ENCODE measurements at places on chromosomes 6 and 20.

GRCh38 chr6:43499028-43499815, 10.9 kb downstream of the LRRC73 start:
- no peak for DNase-seq

DNA sequence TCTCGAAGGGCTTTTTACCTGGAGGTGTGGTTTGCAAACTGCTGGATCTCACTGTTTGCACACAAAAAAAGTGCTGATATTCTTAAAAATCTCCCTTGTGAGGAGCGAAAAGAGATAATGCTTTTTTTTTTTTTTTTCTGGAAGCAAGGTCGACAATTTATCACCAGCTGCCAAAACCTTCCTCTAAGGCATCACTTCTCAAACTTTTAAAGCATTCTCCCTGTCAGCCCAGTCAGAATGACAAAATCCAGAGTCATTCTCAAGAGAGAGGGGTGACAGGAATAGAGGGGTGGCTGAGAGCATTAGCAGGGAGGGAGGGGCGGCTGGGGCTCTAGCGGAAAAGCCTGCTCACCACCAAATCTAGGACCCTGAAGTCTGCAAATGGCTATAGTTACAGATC, 137.2 kb upstream of the ARMC2 start:
- no peak for DNase-seq

GRCh38 chr6:34285448-34286164, 36.8 kb upstream of the SMIM29 start:
- DNase-seq = no peak

DNA sequence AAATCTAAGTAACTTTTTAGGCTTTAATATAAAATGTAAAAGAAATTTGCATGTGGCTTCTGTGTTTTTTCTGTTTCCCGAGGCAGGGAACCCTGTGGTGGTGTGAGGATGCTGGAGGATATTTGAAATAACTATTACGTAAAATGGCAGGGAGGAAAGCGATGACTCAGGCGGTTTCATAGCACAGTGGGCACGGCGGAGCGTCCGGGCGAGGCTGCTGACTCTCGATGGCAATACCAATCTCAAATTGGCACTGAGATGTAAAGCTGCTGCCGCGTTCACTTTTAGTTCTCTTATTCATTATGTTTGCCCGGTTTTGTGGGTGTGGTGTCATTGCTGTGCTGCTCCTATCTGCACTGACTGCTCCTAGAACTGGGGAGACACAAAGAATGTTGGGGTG, 254.3 kb downstream of the THBS2 start:
- DNase-seq = no peak

DNA sequence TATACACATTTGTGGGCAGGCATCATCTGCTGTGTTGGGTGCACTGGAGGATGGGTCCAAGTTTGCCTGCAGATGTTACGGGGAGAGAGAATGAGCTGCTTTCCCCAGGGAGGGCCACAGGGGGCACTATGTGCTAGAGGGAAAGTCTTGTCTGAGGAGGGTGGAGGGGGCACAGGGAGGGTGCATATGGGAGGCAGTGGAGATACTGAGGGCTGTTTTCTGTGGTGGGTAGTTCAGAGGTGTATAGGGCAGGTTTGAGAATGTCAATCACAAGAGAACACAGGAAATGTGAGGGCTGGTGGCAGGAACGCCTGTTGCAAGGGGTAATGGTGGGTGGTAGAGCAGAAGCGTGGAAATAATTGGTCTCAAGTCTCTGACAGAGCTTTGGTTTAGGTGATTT, 7.7 kb upstream of the PTPRA start:
- no peak for DNase-seq

GRCh38 chr6:167116109-167116837, 6.6 kb upstream of the CCR6 start:
- no peak for DNase-seq

GRCh38 chr6:165766457-165766856, 103.4 kb upstream of the PDE10A start:
- DNase-seq = no peak

- no peak for DNase-seq
These were observed 2.8 kb downstream of the SNRPC start for GRCh38 chr6:34760108-34760507.

- no peak for DNase-seq
These were observed 85.0 kb downstream of the FNDC1 start for GRCh38 chr6:159254186-159254585.

- no peak for DNase-seq
These were observed 31.8 kb upstream of the ZNF133 start for GRCh38 chr20:18256440-18257090.

GRCh38 chr20:31652917-31653396, 15.2 kb downstream of the COX4I2 start:
- no peak for DNase-seq

DNA sequence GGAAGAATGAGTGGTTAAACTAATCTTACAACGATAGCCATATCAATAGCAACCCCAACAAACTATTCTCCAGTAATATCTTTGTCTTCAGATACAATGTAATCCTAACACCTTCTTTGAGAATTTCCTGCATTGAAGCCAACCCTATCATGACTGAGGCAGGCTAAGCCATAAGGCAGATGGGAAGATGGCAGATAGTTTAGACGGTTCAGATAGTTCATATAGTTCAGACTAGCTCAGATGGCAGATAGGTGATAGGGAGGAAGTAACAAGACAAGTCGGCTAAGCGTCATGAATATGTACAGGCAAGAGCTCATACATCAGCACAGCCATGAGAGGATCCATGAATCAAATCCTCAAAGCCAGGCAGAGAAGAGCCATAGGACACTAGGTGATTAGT, 39.1 kb upstream of the BEND6 start:
- no peak for DNase-seq

DNA sequence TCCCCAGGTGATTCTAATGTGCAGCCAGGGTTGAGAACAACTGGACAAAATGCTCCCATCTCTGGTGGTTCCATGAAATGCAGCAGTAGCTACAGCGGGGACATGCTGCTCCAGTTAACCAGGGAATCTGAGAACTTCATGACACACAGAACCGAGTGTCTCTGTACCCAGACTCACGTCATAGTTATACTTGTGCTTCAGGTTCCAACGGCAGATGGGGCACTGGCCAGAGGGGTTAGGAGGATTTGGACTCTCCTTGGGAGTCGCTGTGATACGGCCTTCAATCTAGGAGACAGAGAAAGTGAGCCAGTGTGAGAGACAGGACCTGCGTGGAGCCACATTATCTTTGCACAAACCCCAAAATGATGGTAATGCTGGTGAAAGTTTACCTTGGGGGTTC, 9.2 kb downstream of the MRPS18A start:
- DNase-seq = no peak

GRCh38 chr6:68506911-68507310, 128.2 kb upstream of the ADGRB3 start:
- DNase-seq = no peak

DNA sequence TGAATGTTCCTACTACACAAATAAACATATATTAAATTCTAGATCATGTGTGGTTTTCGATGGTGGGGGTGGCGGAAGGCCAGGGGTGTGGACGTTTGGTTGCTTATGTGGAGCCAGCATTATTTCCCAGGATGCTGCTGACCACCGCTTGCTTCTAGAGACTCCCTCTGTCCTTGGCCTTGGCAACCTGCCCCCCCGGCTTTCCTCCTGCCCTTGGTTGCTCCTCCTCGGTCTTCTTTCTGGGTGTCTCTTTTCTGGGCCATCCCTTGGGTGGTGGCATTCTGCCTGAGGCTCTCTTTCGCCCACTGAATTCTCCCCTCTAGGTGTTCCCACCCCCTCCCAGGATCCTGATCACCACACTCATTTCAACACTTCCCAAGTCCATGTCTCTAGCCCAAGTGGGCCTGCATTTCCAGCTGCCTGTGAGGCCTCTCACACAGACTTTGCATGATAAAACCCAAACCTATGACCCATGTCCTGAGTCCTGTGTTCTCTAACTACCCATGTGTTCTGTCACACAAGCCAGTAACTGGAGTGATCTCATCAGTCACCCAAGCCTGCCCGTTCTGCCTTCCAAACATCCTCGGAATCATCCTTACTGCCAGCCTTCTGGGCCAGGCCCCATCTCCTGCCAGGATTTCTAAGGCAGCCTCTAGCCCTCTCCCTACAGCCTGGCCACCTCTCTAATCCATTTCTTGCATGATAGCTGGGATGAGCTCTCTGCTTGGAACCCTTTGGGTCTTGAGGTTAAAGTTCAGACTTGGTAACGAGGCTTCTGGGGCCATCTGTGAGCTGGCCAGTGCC, 71.2 kb downstream of the CDS2 start:
- no peak for DNase-seq

GRCh38 chr6:26594131-26594498, 2.6 kb upstream of the ABT1 start:
- DNase-seq = no peak

GRCh38 chr6:36984581-36985416, 1.2 kb downstream of the MTCH1 start:
- no peak for DNase-seq

DNA sequence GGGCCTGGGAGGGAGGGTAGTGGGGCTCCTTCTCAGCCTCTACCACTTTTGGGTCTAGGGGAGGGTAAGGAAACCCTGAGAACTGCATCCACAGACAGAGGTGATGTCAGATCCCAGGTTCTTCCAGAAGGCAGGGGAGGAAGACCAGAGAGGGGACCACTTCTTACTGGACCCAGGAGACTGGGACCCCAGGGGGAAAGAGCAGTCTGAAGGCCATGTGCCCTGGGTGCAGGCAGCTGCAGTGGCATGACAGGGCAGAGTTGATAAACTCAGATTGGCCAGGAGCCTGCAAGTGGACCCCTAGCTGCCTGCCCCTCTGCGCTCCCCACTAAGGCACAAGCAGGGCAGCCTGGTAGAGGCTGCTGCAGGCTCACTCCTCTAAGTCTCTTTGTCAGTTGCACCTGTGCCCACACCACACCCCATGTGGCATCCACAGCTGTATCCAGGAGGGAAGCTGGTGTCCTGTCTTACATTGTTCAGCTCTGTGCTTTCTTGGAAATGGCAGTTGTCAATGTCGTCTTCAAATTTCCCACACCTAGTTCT, 2.7 kb downstream of the CST9L start:
- DNase-seq = no peak

- DNase-seq = no peak
These were observed 75.8 kb upstream of the ZFP64 start for GRCh38 chr20:52267418-52267817.

DNA sequence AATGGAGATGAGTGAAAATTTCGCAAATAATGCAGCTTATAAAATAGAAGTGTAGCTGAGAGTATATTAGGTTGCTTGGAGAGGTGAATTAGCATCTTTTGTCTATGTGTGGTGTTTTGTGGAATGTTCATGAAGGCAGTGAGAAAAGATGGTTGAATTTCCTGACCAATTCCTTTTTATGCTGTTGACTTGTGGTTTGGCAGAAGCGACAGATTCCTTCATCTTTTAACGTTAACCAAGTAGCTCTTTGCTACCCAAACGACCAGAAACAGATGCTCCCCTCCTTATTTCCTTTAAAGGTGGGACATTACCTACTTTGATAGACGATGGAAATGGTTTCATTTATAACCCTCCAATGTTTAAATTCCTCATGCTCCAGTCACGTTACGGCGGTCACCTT, 390.5 kb downstream of the QKI start:
- no peak for DNase-seq

DNA sequence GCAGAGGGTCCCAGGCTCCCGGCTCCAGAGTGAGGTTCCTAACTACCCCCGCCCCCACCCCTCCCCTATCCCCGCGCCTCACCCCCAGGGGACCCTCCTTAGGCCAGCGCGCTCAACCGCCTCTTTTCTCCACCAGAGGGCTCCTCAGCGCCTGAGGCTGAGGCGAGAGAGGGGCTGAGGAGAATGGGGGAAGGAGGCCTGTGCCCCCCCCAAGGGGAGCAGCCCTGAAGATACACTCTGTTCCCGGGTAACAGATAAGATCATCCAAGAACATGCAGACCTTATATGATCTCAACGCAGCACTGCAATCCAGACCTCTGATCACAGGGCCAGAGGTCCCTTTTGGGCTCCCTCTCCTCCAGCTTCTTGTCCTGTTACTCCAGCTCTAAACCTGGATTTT, 43.3 kb upstream of the MRPS10 start:
- no peak for DNase-seq

GRCh38 chr6:105836889-105837288, 249.2 kb upstream of the PRDM1 start:
- no peak for DNase-seq

GRCh38 chr20:37230200-37230599, 31.4 kb downstream of the GHRH start:
- DNase-seq = no peak

All from NCI-H1048 (cell line).